Activated T-cell treated with anti-CD3 and anti-CD28 coated beads, Interleukin-2, amount 50 U/mL, for 4 hours (primary cell): ENCODE measurements at places on chromosomes 3 and 15.

- no peak for DNase-seq
These were observed 1273.6 kb upstream of the GBE1 start for GRCh38 chr3:83034806-83035703.

DNA sequence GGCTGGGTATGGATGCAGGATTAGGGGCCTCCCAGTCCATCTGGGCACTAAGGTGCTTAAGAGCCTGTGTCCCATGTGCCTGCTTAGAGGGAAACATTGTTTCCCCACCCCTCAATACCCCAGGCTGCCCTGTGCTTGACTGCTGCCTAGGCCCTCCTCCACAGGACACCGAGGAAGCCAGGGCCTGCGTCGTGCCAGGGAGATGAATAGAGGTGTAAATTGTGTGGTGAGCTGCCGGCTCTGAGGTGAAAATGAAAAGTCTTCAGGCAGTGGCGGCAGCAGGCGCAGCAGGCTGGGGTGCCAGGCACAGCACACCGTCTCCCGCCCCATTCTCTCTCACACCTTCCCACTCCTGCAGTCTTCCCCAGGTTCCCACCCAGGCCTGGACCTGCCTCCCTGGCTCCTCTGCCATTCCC lies 13.9 kb upstream of the GRM2 start:
- no peak for DNase-seq

- no peak for DNase-seq
These were observed 208.7 kb downstream of the MECOM start for GRCh38 chr3:169454823-169455222.

DNA sequence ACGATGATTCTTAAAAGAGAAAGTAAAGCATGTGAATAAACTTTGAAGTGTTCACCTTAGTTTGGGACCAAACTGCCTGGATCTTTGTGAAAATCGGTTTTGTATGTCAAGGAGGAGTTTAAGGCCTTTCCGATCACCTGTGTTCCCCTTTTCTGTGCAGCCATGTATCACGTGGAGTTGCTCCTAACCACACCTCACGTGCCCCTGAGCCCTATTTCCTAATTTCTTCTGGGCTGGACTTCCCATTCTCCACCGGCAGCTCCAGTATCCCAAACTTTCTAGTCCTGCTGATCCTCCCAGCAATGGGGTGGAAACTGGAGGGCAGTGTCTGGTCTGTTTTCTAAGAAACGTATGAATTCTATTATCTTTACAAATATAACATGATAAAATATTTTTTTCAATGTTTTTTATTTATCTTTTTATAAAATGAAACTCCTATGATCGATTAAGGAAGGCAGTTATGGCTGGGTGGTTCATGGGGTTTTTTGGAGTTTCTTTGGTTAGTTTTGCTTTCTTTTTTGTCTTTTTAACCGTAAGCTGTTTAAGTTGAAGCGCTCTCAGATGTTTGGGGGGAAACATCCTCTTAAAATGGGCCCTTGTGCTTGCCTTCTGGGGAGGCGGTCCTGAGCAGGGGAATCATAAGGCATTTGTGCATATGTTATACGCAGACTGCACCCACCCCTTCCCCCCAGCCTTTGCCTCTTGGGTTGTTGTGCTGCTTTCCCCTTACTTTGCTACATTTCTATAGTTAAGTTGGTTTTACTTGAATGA lies 43.6 kb upstream of the WWTR1 start:
- DNase-seq = no peak

GRCh38 chr3:114877378-114878113 lies 269.5 kb downstream of the ZBTB20 start:
- DNase-seq = no peak

GRCh38 chr3:49469037-49469935 lies 781 bp upstream of the DAG1 start:
- no peak for DNase-seq

- no peak for DNase-seq
These were observed 21.8 kb upstream of the CLDN18 start for GRCh38 chr3:137988152-137988551.

GRCh38 chr15:83248151-83249029 lies 36.1 kb downstream of the BNC1 start:
- no peak for DNase-seq

DNA sequence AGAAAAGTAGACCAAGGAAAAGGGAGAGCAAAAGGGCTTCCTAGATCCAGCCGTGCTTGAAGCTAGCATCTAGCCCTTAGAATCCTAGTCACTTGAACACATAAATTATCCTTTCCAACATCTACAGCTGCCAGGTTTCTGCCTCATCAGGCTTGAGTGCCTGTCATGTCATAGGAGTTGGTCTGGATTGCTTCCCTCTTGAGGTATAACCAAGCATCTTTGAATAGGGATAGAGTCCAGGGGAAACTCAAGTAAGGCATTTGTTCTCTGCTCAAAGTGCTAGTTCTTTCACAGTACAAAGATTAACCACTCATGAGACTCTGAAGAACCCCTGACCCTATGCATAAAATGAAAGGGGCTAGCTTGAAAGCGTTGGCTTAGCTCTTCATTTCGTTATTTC lies 72.3 kb downstream of the SLCO3A1 start:
- no peak for DNase-seq

DNA sequence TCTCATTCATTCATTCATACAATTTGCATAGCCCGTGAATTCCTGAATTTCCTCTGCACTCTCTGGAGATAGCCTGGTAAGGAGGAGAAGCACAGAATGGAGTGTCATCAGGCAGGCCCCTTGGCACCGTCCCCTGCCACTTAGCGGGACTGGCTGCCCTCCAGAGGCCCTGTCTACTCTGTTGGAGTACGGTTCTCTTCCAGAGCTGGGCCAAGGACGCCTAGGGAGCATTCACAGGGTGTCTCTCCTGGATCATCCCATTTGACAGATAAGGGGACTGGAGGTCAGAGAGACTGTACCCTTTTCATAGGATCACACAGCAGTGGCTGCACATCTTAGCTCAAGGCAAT lies 48.0 kb downstream of the PTH1R start:
- no peak for DNase-seq

GRCh38 chr15:59399465-59400102 lies 26.9 kb upstream of the MYO1E start:
- no peak for DNase-seq

GRCh38 chr3:100844063-100844936 lies 135.0 kb downstream of the TFG start:
- no peak for DNase-seq

- DNase-seq = no peak
These were observed 23.7 kb upstream of the HERC1 start for GRCh38 chr15:63857461-63857856.

- DNase-seq = no peak
These were observed 308.6 kb upstream of the ATP11B start for GRCh38 chr3:182484682-182485081.

GRCh38 chr3:149621218-149622005 lies 36.4 kb downstream of the WWTR1 start:
- DNase-seq = no peak

DNA sequence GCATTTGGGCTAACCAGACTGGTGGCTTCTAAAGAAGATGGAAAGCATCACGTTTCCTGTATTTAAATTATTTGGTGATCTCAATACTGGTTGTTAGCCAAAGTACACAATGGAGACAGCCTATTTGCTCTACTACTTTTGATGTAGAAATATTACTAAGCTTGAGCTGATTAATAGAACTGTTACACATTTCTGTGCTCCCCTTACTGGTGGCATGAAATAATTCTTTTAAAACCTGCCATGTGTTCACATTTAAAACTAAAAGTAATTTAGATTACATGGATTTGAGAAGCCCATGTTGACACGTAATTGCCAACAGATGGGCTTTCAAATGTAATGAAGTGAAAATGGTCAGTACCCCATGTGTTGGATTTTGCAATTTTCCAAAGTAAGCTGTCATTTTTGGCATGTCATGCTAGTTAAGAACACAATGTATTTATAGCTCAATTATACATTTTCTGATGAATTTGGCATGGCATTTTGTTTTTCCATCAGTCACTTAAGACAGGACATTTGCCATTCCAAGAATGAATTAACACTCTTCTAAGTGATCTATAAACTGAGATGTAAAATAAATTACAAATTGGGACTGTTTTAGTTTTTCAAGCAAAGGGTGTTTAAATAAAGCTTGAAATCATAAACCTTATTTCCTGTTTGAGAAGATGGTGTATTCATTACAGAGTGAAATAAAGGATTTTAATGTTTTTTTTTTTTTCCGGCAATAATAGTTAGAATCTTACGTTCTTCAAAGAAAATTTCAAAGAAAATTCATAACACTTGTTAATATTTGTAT lies 10.8 kb upstream of the RARRES1 start:
- no peak for DNase-seq

DNA sequence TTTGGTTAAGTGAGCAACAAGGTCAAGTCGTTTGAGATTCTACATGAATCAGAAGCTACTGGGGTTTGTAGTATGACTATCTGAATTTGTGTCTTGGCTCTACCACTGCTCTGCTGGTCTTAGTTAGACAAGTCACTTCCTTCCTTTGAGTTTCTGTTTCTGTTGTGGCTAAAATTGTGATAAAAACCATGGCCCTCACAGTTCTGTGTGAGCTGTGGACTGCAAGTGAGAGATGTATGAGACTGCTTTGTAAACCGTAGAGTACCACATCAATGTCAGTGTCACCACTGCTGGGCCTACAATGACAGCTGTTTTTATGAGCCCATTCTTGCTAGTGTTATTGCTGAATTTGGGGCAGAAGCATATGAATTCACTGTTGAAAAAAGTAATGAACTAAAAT lies 32.7 kb downstream of the RARB start:
- DNase-seq = no peak

DNA sequence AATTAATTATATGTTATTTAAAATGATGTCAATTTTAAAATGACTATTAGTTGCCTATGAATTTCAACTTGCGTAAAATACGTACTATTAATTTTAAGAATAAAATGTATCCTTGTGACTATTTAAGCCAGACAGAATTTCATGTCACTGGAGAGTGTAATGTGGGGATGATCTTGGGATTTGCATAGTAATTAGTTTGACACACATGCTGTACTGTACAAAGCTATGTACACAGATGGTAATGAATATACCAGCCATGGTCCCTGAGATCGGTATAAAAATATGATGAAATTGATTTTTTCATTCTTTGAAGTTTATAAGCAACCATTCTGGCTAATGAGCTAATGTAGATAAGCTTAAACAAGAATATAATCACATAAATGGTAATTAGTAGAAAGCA lies 134.4 kb upstream of the ROBO1 start:
- DNase-seq = no peak

DNA sequence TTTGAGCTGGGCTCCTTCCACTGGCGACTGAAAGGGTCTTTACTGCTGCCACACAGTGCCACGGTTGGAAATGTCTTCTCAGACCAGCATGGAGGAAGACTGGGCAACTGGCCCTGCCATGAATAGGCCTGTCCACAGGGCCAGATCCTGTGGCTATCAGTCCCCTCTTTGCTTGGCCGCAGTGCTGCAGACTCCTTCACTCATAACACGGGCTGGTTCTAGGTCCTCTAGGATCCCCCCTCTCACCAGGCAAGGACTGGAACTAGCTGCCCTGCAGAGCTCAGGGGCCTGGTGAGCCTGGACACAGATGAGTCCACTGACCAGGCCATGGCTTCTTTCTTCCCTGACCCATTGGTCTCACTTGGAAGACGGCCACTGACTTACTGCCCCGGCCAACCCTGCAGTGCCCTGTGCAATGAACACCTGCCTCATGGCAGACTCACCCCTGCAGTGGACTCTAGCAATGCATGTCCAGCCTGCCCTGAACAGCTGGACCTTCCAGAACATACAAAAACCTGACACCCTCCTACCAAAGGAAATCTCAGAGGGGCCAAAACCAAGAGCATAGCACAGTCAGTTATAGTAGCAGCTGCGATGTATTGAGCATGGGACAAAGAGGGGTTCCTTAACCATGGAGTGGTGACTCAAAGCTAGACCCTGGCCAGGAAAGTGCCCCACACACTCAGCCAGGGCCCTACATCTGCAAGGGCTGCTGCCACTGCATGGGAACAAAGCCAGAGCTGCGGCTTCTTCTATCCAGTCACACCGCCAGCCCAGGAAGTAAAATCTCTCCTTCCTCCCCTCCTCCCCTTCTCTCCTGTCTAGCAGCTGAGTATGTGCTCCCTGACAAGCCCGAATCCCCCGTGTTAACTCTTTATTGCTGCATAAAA lies 72.1 kb upstream of the ITGA11 start:
- DNase-seq = no peak

DNA sequence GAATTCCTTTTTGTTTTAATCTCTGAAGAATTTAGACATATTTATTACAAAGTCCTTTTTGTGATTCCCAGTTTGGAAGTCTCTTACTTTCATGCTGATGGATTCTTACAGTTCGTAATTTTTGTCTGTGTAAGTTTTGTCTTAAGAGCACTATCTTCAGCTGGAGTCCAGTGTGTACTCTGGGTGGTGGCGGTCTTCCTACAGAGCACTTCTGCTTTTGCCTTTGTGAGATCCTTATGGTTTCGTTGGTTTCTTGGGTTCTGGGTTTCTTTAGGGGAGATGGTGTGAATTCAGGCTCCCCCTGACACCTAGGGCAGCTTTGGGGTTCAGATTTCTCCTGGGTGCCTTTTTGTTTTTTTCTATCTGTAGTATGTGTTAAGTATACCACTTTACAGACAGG lies 45.3 kb downstream of the PLS1 start:
- DNase-seq = no peak

- DNase-seq = no peak
These were observed 12.1 kb downstream of the ARPP19 start for GRCh38 chr15:52556524-52557273.

- no peak for DNase-seq
These were observed 60.8 kb upstream of the PXYLP1 start for GRCh38 chr3:141170678-141171295.

DNA sequence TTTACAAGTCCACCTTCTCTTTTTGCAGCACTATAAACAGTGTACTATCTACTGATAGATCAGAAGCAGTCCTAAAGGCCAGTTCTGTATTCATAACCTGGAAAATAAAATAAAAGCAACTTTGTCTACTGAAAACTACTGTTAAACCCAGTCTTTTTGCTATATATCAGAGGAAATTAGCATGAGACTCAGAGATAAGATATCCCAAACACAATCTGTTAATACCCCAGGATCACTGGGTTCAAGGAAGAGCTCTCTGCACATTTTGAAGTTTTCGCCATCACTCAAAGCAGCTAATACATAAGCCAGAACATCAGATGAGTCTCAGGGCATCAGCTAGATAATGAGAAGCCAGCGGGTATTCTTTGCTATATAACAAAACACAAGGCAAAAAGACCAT lies 21.8 kb downstream of the OSBPL10 start:
- no peak for DNase-seq

- no peak for DNase-seq
These were observed 32.2 kb downstream of the SLC24A1 start for GRCh38 chr15:65653801-65654521.
